ENCODE measurements at places on chromosomes 3 and 15. TPM values are rescaled to one million over a fixed set of nuclear protein-coding genes. Genes with fewer than 3 reads are reported as not detected.

The CACNA2D2 gene
- polyA plus RNA-seq = 0.75 TPM

DNA sequence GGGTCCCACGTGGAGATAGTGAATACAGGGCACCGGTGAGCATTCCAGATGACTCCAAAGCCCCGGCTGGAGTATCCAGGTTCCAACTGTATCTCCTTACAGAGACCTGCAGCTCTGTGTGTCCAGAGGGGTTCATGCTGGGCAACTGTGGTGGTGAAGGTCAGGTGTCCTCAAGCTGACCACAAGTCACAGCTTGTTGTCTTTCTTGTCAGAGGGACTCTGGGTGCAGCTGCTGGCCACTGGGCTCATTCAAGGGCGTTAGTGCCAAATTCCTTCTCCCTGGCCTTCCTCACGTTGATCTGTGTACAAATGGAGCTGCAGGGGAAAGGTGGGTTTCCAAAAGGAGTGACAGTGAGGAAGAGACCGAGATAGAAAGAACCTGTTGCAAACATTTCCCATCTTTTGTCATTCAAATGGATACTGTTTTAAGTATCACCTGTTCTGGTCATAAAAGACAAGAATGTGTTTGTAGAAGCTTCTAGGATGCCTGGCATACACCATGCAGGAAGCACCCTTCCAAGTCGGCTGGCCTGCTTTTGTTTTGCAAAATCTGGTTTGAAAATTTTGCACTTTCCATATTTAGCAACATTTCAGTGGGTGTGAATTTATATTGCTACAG lies 52.5 kb downstream of the CEMIP start:
- no peak for DNase-seq
- H3K27me3 ChIP-seq = no peaks in the 10 kb centered on the region
- H3K36me3 ChIP-seq = no peaks in the 10 kb centered on the region
- H3K27ac ChIP-seq = no peak overlapping the region
- H3K4me3 ChIP-seq = no peak overlapping the region

GRCh38 chr15:80932513-80932815 lies 57.2 kb downstream of the MESD start:
- H3K27me3 ChIP-seq = no peaks in the 10 kb centered on the region
- H3K4me3 ChIP-seq = no peak overlapping the region
- H3K36me3 ChIP-seq = no peaks in the 10 kb centered on the region
- no peaks in the 10 kb centered on the region for H3K4me1 ChIP-seq
- peak; percentile 54 for DNase-seq

DNA sequence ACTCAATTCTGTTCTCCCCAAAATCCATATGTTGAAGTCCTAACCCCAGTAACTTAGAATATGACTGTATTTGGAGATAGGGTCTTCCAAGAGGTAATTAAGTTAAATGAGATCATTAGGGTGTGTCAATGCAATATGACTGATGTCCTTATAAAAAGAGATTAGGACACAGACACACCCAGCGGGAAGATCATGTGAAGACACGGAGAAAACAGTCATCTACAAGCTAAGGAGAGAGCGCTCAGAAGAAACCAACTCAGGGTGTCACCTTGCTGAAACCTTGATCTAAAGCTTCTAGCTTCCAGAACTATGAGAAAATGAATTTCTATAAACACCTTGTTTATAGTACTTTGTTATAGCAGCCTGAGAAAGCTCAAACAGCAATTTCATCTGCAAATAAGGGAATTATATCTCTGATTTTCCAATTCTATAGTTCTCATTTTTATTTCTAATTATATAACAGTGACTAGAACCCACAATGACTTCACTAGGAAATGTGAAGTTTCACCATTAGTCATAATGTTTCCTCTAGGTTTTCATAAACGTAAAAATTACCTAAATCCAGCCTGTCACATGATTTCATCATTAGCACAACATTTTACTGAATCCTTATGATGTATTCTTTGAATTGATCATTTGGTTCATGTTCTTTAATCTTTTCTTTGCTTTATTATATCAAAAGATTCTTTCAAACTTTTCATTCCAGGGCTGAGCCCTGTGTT lies 459.1 kb upstream of the MDFIC2 start:
- DNase-seq = no peak
- no peak overlapping the region for H3K27ac ChIP-seq
- H3K4me3 ChIP-seq = no peak overlapping the region
- no peaks in the 10 kb centered on the region for H3K4me1 ChIP-seq

The RTP1 gene
- polyA plus RNA-seq = not detected

- no peaks in the 10 kb centered on the region for H3K36me3 ChIP-seq
- H3K4me1 ChIP-seq = no peaks in the 10 kb centered on the region
- no peak for DNase-seq
- peak overlapping the region; percentile 80 for H3K4me3 ChIP-seq
- no peak overlapping the region for H3K27ac ChIP-seq
- H3K27me3 ChIP-seq = no peaks in the 10 kb centered on the region
Measured at GRCh38 chr3:195542316-195542697, 818 bp downstream of the PPP1R2 start.

DNA sequence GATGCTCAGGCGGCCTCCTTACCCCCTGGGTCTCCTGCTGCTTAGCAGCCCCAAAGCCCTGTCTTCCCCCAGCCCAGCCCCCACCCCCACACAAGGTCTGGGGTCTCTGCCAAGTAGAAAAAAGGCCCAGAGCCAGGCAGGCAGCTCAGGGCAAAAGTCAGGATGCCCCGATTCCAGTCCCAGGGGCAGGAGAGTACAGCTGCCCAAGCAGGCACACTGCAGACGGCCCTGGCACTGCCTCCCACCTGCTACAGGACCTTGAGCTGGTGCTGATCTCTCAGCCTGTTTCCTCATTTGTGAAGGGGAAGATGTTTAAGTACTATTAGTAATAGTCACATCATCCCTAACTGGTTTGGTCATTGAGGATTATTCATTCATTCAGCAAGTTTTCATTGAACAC lies 12.6 kb downstream of the TMEM43 start:
- H3K27me3 ChIP-seq = no peaks in the 10 kb centered on the region
- no peak for DNase-seq
- no peak overlapping the region for H3K4me3 ChIP-seq

DNA sequence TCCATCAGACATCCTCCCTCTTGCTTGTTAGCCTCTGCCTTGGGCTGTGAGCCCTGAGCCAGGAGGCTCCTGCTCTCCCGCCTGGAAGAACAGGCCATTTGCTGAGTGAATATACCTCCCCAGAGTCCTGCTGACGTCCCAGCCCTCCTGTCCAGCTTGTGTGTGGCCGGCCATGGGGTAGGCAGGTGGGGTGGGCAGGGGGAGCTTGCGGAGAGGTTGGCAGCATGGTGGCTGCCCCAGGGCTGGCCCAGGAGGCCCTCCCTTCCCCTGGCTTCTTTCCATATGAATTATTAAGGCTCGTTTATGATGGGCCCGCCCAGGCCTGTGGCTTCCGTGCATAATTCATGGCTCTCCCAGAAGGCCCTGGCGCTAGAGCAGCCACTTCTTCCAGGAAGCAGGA lies 18.7 kb downstream of the CACNA2D2 start:
- H3K27me3 ChIP-seq = no peaks in the 10 kb centered on the region
- H3K4me3 ChIP-seq = no peak overlapping the region
- no peaks in the 10 kb centered on the region for H3K36me3 ChIP-seq
- H3K27ac ChIP-seq = no peak overlapping the region
- DNase-seq = no peak

DNA sequence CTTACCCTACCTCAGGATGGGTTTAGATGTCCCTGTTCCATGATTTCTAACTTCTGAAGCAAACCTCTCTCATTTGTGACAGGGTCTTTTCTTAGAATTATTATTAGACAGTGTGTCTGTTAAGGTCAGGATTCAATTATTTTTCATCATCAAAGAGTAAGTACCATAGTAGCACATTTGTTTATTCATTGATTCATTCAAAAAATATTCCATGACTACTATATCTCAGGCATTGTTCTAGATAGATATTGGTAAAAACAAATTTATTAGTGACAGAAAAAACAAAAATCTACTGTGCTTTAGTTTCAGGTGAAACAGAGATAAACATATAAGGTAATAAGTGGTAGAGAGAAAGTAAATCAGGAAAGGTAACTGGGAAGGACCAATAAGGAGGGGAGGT lies 3.5 kb upstream of the PLOD2 start:
- no peaks in the 10 kb centered on the region for H3K36me3 ChIP-seq
- DNase-seq = no peak
- H3K4me3 ChIP-seq = no peak overlapping the region

The SPRED1 gene
- 10.8 TPM for polyA plus RNA-seq

DNA sequence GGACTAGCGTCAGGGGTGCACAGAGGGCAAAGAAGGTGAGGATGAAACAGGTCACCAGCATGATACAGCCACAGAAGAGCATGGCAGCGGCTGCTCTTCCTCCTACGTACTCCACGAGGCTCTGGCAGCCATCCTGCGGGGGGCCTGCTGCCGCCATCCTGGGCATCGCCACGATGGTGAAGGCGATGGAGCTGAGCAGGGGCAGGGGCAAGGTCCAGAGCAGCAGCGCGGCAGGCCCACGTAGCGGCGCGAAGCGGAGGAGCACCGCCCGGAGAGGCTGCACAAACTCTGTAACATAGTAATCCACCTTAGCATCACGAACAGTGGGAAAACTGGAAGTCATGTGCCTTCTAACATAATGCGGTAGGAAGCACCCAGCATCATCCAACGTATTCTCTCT lies 491.6 kb downstream of the PYDC2 start:
- H3K36me3 ChIP-seq = no peaks in the 10 kb centered on the region
- no peak overlapping the region for H3K27ac ChIP-seq
- no peaks in the 10 kb centered on the region for H3K27me3 ChIP-seq
- H3K4me3 ChIP-seq = no peak overlapping the region
- no peak for DNase-seq
- no peaks in the 10 kb centered on the region for H3K4me1 ChIP-seq

Data from aorta (tissue), 5 donors.